Tongue (tissue), 3 donors: ENCODE measurements at places on chromosomes 13 and 19. TPM values are rescaled to one million over a fixed set of nuclear protein-coding genes. Genes with fewer than 3 reads are reported as not detected.

GRCh38 chr19:47313754-47314295 is 4.2 kb downstream of the C5AR1 start:
- no peak for DNase-seq

HCST gene
- not detected for total RNA-seq

DNA sequence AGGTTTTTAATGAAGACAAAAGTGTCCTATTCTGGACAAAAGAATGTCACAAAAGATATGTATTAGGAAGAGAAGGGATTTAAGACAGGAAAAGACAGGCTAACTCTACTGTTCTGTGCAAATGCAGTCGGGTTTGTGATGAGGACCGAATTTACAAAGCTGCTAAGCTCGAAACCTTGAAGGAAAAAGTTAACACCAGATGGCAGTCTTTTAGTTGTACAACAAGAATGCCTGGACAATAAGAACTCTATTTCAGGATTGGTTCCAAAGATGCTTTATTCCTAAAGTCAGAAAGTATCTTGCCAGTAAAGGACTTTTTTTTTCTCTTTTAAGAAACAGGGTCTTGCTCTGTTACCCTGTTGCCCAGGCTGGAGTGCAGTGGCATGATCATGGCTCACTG is 51.1 kb downstream of the HS6ST3 start:
- DNase-seq: peak; percentile 19

GFY gene
- not detected for total RNA-seq

DNA sequence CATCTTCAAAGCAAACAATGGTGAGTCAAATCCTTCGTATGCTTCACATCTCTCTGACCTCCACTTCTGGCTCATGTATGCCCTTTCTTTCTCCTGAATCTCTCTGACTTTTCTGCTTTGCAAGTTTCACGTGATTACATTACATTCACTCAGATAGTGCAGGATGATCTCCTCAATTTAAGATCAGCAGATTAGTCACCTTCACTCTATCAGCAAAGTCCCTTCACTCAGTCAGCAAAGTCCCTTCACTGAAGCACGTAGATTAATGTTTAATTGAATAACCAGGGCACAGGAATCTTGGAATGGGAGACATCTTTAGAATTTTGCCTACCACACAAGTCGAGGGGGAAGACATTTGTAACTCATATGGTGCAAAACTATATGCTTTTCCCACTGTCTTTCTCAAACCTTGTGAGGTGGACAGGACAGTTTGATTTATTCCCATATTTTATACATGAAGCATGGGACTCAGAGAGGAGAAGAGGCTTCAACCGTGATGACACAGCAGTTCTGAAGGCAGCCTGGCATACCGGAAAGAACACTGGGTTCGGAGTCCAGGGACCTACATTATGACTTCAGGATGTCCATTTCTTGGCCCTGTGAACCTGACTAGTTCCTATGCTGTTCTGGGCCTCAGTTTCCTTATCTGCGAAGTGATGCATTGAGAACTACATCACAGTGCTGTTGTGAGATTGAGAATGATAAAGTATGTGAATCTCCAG is 23.3 kb downstream of the SIGLECL1 start:
- DNase-seq: no peak

GRCh38 chr13:35865341-35866240 is 265.6 kb downstream of the DCLK1 start:
- no peak for DNase-seq

DNA sequence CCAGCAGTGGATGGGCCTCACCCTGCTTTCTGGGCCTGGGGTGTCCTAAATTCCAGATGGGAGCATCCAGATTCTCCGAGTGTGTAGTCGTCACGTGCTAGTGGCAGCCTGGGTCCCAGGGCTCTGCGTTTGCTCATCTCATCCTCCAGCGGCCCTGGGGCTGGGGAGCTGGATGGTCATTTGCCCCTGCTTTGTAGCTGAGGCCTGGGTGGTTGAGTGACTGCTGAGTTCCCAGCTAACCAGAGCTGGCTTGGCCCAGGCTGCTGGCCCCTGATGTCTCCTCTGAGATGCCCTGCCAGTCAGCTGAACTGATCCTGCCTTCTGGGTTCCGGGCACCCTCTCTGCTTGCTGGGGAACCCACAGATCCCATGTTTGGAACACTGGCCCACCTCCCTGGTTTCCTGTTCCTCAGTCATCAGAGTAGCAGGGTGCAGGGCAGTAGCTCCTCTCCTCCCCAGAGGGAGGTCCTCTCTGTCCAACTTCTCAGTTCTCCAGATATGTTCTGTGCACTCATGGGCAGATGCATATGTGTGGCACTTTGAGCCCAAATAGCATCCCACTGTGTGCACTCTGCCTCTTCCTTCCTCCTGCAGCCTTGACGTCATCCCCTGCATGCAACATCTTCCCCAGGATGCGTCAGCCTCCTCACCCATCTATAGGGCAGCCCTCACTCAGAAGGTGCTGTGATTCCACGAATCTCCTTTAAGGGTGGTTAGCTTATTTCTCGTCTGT is 22.4 kb upstream of the CRTC1 start:
- no peak for DNase-seq

ZNF585A gene
- total RNA-seq: 12.8 TPM

GRCh38 chr19:19538785-19539166 is 711 bp downstream of the CILP2 start:
- no peak for DNase-seq

TJP3 gene
- total RNA-seq: 5.4 TPM

SIGLEC5 gene
- not detected for total RNA-seq

- DNase-seq: no peak
These were observed 629.8 kb upstream of the PCDH9 start for GRCh38 chr13:67859904-67860303.

- DNase-seq: no peak
These were observed 7.2 kb downstream of the RPL36 start for GRCh38 chr19:5697022-5697889.

SOHLH2 gene
- total RNA-seq: 0.62 TPM

DNA sequence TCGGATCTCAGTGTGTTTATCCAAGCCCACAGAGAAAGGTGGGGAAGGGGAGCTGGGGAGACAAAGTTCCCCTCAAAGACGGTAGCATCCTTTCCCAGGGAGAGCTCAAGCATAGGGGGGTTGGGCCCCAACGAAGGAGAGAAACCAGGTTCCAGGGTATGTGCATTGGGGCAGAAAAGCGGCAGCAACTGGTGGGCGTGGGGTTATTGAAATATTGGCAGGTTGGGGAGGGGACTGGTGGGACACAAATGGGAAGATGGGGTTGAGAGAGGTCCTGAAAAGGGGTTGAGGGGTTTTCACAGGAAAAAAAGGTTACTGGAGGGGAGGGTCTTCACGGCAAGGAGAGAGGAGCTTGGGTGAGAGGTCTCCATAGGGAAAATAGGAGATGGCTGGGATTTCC is 1.0 kb downstream of the ASF1B start:
- no peak for DNase-seq

SLC6A16 gene
- 0.51 TPM for total RNA-seq

DNA sequence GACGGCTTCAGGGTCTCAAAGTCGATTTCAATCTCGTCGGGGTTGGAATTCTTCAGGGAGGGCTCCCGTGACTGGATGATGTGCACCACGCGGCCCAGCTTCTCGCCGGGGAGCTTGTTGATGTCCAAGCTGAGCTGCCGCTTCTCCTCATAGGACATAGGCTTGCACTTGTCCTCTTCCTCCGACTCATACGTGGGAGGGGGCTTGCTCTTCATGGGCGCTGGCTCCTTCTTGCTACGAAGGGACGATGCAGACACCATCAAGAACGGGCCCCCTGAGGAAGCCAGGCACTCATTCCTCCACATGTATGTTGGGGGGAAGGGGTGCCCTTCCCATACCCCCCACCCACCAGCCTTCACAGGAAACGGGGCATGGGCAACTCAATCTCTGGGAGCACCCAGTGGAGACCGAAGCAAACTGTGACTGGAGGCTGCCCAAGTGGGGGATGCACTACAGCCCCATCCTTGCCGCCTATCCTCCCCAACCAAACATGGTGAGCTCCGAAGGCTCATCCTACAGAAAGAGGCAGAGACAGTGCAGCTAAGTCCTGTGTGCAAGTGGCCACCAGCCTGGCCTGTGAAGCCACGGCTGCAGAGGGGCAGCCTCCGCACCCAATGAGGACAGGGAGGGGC is 23.2 kb upstream of the EPHX3 start:
- DNase-seq: no peak

GPC5 gene
- 5.4 TPM for total RNA-seq

CALR3 gene
- not detected for total RNA-seq

- DNase-seq: no peak
These were observed 37.4 kb downstream of the GNG7 start for GRCh38 chr19:2665103-2665502.

GRCh38 chr13:69264362-69265334 is 843.0 kb upstream of the ATXN8OS start:
- DNase-seq: no peak

DNA sequence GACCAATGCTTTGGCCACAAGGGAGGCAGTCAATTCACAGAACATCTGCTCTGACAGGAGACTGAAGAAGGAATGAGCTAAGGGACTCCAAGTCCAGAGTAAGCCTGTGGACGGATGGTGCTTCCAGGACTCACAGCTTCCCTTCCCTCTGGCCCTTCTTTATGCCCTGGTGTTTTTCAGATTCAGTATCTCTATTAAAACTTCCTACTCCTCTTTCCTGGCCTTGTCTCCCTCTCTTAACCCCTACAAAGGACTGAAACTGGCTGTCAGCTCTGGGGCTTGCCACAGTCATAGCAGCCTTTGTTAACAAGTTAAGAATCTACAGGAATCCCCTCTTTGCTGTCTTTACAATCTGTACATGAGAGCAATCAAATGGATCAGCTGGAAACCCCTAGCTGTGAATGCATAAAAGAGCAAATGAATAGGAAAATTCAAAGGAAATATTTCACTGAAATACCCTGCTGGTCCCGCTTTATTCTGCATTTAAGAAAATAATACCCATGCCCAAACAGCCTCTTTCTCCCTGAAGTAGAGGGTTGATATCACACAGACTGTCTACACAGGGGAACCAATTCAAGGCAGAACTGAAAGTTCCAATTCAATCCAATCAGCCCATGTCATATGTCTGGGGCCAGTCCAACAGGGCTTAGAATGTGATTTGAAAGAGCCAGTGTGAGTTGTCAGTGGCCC is 192.3 kb downstream of the MZT1 start:
- no peak for DNase-seq

LILRA1 gene
- 0.51 TPM for total RNA-seq

DNA sequence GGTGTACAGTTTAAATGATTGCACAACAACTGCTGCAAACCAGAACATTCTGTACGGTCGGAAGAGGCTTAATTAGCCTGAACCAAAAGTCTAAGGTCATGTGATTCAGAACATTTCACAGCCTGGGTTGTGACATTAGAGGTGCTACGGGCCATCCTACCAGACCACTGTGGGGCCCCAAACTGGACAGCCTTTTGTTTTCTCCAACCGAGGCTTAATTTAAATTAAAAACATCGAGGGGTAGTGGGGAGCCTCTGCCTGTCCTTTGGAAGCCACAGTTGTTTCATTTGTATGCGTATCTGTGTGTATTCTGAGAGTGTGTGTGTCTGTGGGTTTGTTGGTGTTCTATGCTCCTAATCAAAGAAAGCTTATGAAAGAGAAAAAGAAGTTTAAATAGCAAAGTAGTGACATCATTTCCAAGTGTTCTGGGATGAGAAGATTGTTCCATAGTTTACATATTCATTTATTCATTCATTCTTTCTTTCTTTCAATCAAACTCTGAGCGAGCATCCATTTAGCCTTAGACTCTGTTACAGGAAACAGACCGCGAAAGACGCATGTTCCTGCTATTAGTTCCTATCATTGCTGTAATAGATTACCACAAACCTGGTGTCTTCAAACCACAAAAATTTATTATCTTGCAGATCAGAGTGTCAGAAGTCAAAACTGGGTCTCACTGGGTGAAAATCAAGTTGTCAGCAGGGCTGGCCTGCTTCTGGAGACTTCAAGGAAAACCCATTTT is 444.8 kb downstream of the FOXO1 start:
- no peak for DNase-seq

RNF126 gene
- 30.9 TPM for total RNA-seq

DNA sequence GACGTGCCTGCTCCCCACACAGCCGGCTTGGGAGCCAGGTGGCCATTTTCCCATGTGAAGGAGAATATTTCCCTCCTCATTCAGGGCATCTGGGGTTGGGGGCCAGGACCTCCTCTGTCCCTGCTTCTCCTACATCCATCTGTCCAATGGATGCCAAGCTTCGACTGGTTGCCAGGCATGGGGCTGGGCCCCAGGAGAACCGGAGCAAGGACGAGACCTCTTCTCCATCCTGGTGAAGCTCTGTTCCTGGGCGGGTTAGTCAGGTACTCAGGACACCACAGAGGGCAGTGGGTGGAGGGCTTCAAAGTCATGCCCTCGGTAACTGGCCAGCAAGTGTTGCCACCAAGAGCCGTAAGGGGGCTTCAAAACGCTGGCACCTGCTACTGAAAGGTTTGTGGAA is 22.3 kb upstream of the SLC15A1 start:
- no peak for DNase-seq

- no peak for DNase-seq
These were observed 5.5 kb upstream of the ZNF724 start for GRCh38 chr19:23255700-23256099.

DNA sequence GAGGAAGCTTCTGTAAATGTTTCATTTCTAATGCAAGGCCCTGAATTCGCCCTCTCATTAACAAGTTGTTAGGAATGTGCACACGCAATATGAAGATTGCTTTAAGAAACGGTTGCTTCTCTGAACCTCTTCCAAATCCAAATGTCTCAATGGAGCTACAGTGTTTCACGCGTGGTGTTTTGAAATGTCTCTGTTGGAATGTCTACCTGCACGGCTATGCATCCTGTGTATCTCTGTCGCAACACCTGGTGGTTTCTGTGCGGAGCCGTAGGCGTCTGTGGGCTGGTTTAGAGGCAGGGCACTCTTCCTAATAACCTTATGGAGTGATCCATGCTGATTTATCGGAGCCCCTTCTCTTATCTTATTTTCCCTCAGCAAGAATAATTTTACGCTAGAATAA is 1584.2 kb upstream of the SLC10A2 start:
- DNase-seq: no peak

GRCh38 chr13:102040812-102041211 is 361.0 kb downstream of the FGF14 start:
- DNase-seq: no peak

ZNF132 gene
- 7.0 TPM for total RNA-seq

CGB5 gene
- not detected for total RNA-seq

ICAM4 gene
- total RNA-seq: 0.62 TPM

- DNase-seq: no peak
These were observed 78.6 kb downstream of the SPACA7 start for GRCh38 chr13:112454648-112455334.

DNA sequence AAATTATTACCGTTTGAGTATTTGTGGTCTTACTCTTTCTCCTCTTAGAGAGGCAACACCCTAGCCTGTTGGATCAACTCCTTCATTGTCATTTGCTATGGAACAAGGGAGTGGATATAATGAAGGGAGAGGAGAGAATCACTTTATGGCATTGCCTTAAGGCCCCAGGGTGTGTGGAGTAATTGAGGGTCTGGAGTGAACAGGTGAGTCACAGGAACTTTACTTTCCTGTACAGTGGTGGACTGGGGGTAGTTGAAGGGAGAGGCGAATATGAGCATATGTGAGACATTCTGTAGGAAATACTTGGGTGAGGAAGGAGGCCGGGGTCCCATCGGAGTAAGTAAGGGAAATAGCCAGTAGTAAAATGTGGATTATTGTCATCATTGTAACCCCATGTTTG is 17.0 kb downstream of the DGKH start:
- no peak for DNase-seq

LRP3 gene
- 24.4 TPM for total RNA-seq
